ENCODE measurements at places on chromosomes 7 and 10.

DNA sequence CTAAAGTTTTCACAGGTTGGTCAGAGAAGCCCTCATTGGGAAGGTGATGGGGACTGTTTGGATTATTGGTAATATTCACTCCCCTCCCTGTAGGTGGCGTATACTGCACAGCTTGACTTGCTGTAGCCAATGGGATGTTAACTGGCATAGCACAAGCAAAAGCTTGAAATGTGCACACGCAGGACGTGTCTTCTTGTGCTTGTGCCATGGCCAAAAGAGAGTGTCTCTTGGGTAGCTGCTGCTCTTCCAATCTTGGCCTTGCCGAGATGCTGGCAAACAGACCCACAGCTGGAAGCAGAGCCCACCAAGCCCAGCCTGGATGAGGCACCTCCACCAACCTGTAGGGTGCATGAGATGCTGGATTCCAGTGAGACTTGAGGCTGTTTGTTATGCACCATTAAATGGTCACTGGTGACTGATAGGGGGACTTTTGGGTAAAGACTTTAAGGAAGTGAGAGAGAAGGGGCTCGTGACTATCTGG lies 266.0 kb downstream of the GRID1 start:
- peak; percentile 68 for DNase-seq

DNA sequence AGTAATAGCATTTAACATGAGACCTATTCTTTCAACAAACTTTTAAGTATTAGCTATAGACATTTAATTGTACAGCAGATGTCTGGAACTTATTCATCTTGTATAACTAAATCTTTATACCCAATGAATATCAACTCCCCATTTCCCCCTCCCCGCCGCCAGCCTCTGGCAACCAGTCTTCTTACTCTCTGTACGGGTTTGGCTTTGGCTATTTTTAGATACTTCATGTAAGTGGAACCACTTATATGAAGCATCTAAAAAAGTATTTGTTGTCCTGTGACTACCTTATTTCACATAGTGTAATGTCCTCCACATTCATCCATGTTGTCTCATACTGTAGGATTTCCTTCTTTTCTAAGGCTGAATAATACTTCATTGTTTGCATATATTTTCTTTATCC lies 60.8 kb downstream of the RAB18 start:
- DNase-seq: no peak

- DNase-seq: peak; percentile 56
Observed at GRCh38 chr10:93313798-93314197, 168.3 kb downstream of the MYOF start.

- no peak for DNase-seq
Observed at GRCh38 chr7:47314728-47315607, 266.9 kb downstream of the TNS3 start.

- no peak for DNase-seq
Observed at GRCh38 chr7:157832866-157833607, 496.2 kb downstream of the DNAJB6 start.

DNA sequence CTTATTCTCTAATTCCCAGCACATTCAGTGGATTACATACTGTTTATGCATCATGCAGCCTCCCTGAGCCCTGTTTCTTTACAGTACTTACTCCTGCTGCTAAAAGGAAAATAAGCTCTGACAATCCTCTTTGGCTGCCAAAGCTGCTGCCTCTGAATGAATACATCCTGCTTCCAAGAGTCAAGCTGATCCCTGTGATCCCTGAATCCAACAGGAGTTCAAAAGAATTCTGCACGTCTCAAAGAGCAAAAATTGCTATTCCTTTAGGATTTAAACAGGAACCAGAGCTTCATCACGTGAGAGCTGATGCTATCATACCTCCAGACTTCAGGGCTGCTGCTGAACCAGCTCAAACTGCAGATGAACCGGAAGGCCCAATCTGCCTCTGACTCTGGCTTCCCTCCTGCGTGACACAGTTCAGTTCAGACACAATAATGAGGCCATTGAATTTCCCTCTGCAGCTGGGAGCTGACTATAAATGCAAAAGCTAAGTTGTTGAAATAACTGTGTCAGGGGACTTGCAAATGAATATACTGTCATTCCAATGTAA lies 851.0 kb upstream of the PHF14 start:
- DNase-seq: no peak

DNA sequence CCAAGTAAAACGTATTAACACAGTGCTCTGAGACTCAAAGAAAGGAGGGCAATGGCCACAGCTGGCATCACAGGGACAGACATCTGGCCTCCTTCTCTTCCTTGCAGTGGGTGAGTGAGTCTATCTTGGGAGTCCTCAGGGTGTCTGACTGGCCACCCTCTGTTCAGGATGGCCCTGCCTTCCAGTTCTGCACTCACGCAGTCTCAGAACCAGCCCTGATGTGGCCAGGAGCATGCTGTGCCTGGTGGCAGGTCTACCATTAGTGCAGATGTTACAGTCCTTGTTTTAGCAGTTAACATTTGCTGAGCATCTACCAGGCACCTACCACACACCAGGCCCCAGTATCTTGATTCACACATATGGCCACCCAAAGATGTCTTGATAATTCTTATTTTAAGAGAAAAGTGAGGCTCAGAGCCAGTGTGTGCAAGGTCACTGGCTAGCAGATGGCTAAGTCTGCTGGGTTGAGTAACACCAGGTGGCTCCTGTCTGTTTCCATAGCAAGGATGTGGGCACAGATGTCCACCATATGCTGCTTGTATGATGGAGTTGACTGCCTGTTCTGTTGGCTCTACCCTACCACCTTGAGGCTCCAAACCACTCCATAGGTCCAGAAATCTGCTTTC lies 23.2 kb upstream of the ARHGAP22 start:
- no peak for DNase-seq

DNA sequence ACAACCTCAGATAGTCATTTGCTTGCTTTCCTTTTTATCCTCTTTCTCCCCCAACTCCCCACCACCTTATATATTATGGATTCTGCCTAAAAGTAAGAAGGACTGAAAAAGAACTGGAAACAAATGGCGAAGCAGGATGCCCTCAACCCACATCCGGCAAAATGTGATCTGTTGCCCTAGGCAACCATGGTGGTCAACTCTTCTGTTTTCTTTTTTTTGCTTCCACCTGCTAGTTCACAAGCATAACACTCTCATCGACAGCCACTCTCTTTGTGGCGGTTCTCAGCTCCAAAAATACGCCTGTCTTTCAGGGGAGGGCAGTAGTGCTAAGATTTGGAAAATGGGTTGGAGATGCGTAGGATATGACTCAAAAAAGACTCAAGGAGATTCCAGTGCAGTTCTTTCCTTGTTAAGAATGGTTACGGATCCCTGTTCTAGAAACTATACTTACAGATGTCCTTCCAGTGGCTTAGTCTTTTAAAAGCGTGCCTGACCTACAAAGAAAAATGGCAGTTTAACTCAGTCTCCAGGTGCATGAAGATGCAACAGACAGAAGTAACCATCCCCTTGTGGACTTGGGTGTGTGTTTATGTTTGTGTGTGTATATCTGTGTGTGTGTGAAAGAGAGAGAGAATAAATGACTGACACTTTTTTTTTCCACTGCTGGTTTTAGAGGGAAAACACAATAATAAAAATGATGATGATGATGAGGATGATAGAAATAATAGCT lies 10.7 kb downstream of the APBB1IP start:
- DNase-seq: no peak

GRCh38 chr7:117186218-117187010 lies 136.4 kb downstream of the WNT2 start:
- DNase-seq: no peak

DNA sequence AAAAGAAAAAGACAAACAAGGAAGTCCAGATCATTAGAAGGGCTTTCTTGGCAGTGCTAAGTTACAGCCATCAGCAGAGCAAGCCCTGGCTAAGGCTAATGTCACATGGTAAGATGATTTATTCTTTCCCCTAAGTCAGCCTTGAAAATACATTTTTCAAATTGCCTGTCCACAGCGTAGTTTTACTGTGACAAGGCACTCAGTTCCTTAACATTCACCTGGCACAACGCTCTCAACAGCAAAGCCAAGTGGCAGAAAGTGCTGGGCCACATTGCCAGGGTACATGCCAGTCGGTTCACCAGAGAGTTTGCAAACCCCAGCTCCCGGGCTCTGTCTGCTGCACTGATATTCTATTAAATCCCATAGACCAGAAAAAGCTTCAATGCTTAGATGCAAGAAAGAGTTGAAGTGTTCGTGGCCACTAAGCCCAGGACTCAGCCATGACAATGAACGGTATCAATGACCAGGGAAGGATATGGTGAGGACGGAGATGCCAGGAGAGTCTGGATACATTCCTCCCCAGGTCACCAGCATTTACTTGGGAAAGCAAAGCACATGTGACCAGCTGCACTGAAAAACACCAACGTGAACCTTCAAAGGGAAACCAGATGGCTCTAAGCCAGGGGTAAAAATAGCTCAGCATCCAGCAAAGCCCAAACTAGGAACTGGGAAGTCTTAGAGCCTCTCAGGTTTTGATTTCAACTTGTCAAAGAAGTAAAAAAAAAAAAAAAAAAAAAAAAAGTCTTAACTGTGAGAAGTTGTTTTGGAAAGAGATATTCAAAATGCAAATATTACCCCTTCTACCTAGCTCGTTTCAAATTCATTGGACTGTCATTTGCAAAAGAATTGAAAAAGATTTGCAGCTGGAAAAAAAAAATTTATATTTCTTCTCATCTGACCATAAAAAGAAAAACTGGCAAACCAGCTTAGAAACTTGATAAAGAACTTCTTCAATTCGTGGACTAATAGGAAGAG lies 23.9 kb upstream of the MPP7 start:
- no peak for DNase-seq

DNA sequence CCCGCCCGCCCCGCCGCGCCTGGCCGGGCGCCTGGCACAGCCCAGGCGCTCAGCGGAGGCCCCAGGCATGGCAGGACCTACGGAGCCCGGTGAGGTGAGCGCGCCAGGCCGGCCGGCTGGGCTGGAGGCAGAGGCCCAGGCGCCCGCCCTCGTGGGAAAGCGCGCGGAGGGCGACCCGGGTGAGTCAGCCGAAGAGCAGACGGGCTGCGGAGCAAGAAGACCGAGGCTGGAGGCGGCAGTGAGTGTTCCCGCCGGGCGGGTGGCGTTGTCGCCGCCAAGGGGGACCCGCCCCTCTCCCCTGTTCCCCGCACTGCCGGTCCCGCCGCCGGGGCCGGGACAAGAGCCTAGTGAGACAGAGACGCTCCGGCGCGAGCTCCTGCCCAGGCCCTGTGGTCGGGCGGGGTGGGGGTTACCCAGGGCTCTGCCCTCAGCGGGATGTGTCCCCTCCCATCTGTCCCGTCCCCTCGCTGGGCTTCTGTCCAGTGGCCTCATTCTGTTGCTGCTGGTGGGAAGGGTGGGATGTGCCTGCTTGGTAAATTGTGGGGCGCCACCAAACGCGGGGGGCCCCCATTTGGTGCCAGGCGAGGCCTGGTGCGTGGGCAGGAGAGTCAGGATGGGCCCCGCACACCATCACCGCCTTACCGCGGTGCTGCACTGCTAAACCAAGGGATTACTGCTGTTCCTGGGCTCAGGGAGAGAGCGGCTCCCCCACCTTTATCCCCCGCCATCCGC lies 17.0 kb upstream of the NODAL start:
- DNase-seq: peak; percentile 74

DNA sequence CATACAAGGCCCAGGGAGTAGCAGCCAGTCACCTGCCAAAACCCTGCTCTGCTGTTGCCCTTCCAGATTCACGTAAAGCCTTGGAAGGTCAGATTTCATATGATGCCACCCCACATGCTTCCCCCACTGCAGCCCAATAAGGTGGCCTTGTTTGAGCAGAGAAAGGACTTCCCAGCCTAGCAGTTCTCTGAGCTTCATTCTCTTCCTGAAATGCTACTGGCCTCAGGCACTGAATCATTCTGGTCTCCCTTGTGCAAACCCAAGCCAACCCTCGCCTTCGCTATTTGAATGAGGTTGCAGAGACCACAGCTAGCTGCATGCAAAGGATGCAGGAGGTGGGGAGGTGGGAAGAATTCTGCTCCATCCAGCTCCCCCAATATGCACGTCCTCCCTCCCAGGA lies 60.3 kb upstream of the PLXNA4 start:
- no peak for DNase-seq

DNA sequence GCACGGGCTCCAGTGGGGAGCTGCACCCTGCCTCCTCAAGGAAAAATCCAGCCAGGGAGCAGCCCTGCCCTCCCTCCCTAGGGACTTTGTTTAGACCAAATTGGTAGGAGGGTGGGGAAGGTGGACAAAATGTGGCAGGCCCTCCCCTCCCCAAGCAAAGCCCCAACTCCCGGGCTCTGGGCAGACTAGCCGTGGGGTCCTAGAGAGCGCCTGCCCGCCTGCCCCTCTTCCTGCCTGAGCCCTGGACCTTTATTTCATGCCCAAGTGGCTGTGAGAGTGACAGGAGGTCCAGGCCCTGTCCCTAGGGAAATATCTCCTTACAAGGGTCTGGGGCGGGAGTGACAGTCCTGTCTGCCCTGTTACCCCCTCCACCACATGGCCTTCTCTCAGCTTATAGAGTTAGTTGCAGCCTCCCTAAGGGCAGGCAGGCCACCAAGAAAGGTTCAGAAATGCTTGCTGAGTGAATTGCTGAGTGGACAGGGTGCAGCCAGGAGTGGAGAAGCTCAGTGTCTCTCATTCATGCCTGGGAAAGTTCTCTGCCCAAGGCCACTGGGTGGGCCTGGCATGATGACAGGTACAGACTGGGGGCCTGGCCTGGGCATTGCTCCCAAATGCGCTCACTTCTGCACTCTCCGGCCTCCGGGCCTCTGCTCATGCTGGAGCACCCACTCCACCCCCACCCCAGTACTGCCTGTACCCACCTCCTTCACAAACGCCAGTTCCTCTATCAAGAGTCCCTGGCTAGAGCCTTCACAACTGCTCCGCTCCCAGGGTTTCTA lies 25.2 kb downstream of the DNAJB12 start:
- DNase-seq: peak; percentile 79

- DNase-seq: no peak
Observed at GRCh38 chr7:79421751-79422150, 31.7 kb downstream of the MAGI2 start.

GRCh38 chr7:19284596-19285300 lies 139.5 kb upstream of the FERD3L start:
- DNase-seq: no peak

DNA sequence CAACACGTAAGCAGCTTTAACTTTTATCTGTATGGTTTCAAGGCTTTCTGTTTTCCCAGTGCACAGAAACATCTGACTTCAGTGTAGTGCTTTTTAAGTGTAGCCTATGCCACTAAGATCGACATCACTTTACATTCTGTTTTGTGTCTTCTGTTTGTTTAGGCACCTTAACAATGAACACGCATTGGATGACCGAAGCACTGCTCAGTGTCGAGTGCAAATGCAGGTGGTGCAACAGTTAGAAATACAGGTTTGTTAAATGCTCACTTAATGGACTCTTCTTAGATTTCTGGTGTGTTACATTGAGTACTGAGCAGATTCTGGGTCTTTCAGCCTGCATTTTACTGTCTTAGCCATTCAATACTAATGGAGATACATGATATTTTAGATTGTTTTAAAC lies 237.4 kb downstream of the FOXP2 start:
- DNase-seq: no peak

- no peak for DNase-seq
Observed at GRCh38 chr10:45438466-45439090, 64.6 kb downstream of the ALOX5 start.

GRCh38 chr10:44398747-44399658 lies 14.1 kb upstream of the CXCL12 start:
- DNase-seq: no peak

- no peak for DNase-seq
Observed at GRCh38 chr10:132804785-132805426, 19.0 kb upstream of the NKX6-2 start.
